ENCODE measurements at places on chromosomes 7 and 10.

DNA sequence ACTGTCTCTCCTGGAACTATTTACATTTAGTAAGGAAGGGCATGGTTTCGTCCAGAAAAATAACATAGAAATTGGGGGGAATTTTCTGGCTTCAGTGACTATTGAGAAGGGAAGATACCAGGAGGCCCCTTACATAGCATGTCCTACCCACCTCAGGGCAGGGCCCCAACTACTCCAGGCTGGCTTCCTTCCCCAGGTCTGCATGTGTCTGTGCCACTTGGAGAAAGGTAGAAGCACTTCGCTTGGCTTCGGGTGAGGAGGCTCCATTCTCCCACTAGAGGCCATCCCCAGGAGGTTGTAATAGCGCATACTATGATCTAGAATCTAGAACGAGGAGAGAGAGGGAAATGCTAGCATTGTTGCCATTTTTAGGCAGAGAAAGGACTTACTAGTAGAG is 14.7 kb downstream of the LRGUK start:
- DNase-seq = no peak

GRCh38 chr10:78231939-78232338 is 198.3 kb downstream of the RPS24 start:
- DNase-seq = no peak

- no peak for DNase-seq
These were observed 67.2 kb downstream of the EPC1 start for GRCh38 chr10:32279795-32280194.

DNA sequence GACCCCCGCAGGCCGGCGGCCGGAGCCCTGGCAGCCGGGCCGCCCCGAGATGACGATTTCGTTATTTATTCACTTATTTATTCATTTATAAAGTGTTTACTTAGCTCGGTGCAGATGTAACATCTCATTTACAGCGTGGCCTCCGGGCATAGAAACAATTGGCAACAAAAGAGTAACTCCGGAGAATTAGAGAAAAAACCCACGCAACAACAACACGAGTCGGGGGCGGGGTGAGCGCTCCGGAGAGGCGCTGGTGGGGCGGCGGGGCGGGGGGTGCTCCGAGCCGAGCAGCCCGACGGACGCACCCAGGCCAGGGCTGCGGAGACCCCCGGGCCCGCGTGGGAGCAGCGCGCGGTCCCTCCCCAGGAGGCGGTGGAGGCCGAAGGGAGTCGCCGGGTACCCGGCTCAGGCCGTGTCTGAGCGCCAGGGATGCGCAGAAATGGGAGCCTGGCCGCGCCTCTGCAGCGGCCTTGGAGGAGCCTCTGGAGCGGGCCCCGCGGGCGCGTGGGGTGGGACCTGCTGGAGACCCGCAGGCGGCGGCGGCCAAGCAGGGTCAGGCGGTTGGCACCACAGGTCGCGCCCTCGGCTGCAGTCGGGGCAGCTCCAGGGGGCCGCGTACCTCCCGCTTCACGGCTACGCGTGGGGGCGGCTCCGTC is 14.3 kb downstream of the UNCX start:
- no peak for DNase-seq

- DNase-seq = no peak
These were observed 66.9 kb downstream of the STK17A start for GRCh38 chr7:43649755-43650274.

- DNase-seq = no peak
These were observed 107.5 kb downstream of the GRB10 start for GRCh38 chr7:50674896-50675835.

DNA sequence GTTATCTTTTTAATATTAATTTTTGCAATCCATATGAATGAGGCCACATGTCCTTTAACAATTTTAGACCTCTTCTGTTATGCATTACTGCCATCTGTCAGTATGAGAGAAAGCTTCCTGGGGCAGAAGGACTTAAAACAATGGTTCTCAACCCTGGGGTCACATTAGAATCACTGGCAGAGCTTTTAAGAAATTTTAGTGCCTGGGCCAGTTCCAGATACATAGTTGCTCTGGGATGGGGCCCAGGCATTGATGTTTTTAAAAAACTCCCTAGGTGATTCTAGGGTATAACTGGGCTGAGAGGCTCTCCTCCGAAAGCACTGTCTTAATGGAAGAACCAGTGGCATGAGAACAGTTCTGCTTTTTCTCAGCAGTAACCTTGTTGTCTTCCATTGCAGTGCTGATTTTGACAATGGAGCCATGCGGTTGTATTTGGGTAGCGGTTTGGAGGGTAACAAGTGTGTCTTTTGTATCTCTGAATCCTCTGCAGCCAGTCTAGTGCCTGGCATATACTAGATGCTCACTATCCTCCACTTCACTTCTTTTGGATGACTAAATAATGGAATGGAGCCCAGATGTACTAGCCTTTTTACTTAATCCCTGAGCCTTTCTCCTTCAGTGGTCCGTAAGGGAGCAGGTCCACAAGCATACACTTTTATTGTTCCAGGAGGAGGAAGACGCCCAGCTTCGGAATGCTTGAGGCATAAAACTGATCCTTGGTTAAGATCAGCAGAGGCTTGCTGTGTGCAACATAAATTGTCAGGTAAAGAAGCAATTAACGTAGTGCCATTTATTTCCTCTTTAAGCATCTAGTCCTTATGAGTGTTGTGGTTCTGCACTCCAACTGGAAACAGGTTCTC is 227.1 kb downstream of the AUTS2 start:
- no peak for DNase-seq

GRCh38 chr7:155505422-155505793 is 41.0 kb downstream of the CNPY1 start:
- no peak for DNase-seq

DNA sequence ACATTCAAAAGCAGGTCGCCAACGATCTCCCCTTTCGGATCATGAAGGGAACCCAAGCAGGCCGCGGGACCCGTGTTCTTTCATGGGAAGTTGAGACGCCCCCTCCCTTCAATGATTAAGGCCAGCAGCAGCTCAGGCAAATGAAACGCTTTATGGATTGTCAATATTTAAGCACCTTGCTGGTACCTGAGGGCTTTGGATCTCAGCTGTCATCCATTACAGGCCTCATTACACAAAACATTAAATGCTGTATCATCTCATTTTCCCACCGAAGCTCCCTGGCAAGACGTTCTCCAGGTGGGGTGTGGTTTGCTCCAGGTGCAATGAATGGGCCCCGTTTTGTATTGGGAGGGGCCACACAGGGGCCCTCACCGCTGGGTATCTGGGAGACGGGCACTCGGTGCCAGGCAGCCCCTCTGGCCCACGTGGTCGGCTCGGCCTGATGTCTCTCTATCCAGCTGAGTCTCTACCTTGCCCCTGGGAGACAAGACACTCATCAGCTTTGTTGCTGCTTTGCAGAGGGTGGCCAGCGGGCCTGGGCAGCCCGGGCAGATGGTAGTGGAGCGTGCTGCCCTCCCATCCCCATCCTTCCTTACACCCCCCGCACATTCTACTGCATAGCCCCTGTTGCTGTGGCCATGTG is 456.1 kb upstream of the FOXK1 start:
- DNase-seq = no peak

DNA sequence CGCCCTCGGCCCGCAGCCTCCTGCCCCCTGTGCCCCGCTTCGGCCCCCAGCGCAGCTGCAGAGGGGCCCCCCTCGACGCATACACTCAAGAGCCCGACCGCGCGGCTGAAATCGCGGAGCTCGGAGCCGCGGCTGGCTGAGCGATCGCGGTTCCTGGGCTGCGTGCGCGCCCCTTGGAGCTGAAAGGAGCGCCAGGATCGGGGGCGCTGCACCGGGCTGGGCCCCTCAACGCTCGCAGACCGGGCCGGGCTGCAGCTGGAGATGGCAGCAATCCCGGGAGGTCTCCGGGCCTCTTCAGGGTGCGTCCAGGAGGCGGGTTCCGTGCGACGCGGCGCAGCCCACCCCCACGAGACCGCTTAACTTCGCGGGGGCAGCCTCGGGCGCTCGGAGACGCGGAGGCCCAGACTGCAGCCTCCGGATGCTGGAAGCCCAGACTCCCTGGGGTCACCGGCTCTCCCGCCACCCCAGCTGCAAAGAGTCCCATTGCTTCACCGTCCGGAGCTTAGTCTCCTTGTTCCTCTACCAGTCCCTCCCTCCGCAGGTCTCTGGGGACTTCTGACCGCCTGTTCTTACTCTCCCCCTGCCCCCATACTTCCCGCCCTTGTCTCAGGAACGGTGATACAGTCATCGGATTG is 73.0 kb upstream of the LRRC4 start:
- no peak for DNase-seq

DNA sequence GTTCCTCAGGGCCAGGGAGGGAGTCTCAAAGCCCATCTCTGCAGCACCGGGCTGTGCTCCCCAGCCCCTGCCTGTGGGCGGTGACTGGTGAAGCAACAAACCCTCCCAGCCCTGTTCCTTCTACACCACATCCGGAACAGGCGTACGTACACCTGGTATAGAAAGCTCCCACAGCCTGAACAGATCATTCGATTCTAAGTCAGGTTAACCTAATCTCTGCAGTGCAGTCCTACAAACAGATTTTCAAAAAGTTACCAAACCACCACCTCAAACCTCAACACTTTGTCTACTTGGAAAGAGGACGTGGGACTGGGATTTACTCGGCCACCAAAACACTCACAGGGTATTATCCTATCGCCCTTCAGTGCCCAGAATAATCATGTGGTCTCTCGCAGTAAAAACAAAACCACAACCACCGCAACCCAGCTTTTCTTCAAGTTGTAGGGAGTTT is 238.4 kb downstream of the DIP2C start:
- DNase-seq = peak; percentile 9

Measured in stimulated activated CD4-positive, alpha-beta T cell treated with anti-CD3 and anti-CD28 coated beads, Interleukin-1b, Interleukin-23, amount 100 ng/mL, for 1 hour (primary cell).